ENCODE measurements at places on chromosomes 2 and 18.

GRCh38 chr18:9719421-9719981 is 11.4 kb downstream of the RAB31 start:
- no peak for DNase-seq

- DNase-seq: no peak
Observed at GRCh38 chr2:187372213-187372612, 75.8 kb downstream of the CALCRL start.

GRCh38 chr2:101710471-101711318 is 13.2 kb downstream of the MAP4K4 start:
- DNase-seq: no peak

- no peak for DNase-seq
Observed at GRCh38 chr2:219252084-219252483, 959 bp upstream of the TUBA4B start.

DNA sequence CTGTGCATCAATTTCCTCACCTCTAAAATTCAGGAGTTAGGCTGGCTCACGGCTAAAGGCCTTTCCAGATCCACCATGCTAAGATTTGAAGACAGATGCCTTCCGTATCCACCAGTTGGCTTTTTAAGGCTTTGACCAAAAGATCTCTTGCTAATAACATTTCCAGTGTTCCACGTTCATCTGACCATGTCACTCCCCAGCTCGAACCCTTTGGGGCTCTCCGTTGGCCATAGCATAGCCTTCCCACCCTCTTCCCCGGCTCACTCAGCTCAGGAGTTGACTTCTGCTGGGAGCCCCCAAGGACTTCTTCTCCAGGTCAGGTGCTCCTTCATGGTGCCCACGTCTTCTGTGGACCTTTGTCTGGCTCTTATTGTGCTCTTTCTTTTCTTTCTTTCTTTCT is 53.3 kb downstream of the MYCN start:
- DNase-seq: no peak
